ENCODE measurements at places on chromosomes 6 and 20.

DNA sequence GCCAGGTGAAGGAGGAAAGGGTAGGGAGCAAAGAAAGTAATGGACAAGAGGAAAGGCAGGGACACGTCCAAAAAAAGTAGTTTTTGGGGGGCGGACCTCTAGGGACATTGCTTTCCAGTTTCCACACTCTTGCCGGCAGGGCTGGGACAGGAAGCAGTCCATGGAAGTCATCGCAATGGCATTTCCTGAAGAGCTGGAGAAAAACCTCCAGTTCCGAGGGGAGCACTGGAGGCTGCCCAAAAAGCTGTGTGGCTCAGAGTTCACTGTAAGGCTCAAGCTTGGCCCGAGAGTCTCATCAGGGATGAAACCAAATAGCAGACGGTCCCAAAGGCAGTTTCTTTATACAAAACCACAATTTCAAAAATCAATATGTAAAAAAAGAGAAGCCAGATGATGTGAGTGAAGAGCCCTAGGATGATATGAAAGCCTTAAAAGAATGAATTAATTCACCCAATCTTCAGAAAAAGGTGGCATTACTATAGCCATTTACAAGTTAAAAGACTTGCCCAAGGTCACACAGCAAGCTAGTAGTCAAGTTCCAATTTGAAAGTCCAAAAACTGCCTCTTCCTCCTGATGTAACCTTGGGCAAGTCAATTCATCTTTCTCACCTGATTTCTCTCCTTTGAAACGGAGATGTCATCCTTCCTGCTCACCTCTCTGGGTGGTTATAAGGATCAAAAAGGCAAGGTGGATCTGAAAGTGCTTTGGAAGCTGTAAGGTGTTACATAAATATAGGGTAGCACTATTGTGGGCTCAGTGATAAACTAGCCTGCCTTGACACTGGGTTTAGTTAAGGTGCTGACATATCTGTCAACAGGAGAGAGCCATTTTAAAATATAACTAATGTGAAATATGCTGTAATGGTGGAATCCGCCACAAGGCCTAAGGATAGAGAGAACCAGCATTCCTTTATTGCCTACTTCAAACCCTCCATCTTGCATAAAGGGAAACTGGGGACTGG is 9.1 kb downstream of the BCL2L1 start:
- no peak for DNase-seq

DNA sequence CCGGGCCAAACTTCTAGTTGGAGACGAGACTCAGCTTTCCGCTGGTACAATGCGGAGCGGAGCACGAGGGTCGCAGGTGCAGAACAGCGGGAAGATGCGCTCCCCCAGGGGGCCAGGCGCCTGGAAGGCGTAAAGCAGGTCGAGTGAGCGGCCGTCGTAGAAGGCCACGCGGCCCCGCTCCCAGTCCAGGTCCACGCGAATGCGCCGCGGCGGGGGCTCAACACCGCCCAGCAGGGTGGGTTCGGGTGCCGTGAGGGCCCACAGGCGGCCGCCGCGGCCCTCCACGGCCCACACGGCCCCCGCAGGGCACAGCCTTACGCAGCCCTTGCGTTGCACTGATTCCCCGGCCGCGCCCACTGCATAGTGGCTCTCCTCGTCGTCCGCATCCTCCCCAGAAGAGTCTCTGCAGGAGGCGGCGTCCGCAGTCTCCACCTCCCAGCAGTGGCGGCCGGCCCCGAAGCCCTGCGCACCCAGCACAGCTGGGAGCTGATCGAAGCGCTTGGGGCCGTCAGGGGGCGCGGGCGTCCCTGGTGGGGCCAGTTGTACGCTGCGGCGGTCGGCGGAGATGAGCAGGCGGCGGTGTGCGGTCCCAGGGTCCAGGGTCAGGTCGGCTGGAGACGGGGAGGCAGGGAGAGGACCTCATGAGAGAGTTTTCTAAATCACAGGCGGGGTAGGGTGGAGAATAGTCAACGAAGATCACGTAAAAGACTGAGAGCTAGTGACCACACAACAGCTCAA is 4.3 kb downstream of the PPP1R11 start:
- DNase-seq: no peak

DNA sequence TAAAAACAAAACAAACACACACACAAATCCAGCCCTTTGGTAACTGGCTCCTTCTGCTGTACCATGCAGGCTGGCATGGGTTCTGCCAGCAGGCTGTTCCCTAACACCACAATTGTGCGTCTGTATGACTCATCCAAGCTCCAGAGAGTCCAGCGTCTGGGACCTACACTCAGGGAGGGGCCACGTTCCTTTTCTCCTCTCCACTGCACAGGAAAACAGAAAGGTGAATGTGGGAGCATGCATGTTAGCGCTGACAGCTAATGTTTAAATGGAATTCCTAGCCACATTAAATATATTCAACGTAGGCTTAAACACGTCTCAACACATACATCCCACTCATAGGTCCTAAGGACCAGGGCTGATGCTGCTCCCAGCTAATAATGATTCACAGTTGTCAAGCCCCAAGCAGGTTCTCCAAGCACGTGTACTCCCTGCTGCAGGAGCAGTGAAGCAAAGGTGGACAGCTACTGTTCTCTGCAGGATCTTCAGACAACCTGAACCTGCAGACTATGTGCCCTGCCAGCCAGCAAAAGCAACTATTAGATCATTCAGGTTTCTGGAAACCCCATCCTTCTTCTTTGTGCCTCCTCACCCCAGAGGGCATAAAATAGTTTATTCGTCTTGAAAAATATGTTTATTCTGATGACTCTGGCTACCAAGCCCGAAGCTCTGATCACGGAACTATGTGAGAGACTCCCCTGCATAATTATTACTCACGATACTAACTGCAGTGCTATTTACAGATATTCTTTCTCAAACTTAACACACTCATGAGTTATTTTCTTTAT is 20.9 kb downstream of the MAP1LC3A start:
- DNase-seq: no peak

DNA sequence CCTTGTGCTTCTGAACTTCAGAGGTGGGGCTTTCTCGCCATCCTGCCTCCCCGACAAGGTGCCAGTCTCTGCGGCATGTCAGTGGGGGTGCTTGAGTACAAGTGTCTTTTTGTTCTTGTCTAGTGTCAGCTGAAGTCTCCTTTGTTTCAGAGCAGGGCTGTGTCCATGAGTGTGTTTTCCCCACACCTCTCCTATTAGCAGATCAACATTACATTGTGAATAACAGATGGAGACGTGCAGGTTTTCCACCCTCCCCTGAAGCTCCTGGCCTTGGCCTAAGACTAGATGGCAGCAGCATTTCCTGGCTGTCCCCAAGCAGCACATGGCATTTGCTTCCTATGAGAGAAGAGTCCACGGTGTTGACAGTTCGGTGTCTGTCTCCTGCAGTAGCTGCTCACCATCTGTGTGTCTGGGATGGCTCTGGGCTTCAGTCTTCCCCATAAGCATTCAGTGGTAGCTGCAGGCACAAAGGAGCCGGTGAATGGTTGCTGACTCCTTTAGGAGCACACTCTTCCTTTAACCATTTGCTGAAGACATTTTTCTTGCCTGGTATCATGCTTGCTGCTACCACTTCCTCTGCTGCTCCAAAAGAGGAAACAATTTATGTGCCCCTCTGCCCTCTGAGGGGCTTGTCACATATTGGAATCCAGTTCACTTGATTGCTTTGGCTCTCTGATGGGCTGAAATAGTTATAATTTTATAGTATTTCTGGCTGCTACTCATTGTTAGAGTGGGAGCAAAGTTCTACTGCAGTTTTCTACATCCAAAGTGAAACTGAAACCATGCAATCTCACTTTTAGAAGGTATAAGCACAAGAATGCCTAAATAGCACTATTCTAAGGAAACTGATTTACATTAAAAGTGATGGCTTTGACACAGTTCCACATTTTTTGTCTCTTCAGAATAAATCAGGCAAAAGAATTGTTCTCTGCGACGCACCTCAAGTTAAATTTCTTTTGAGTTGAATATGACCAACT is 913.0 kb downstream of the C6orf118 start:
- DNase-seq: no peak

DNA sequence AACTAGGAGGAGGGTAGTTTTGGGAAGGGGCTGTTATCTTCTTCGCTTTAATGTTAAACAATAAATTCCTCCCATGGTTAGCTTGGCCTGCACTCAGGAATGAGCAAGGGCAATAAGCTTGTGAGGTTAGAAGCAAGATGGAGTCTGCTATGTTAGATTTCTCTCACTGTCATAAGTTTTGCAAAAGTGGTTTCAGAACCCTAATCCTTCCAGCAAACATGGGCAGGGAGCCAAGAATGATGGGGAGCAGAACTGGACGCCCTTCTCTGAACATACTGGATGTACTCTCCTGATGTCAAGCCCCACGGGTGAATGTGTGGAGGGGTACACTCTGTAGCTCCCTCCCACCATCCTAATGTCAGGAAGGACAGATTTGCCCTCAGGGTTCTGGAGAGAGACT is 22.3 kb downstream of the C6orf163 start:
- no peak for DNase-seq

DNA sequence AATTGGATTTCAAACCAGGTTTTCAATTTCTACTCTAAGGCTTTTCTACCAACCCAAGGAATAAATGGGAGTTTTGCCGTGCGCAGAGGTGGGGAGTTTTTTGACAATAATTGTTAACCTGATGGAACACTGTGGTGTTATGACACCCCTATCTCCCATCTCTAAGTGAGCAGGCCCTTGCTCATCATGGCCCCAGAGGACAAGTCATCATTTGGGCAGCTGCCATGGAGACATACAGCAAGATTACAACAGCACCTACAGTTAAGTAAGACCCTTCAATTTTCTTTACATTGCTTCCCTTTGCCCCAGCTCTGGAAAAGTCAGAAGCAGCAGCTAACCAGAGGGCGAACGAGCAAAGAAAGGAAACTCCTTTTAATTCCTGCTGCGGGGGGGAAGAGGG is 54.3 kb downstream of the ADGRF5 start:
- DNase-seq: no peak

Data from CMK (cell line).